ENCODE measurements at places on chromosomes 12 and 14. TPM values are rescaled to one million over a fixed set of nuclear protein-coding genes. Genes with fewer than 3 reads are reported as not detected.

GTF2H3 gene
- 27.0 TPM for total RNA-seq

TMEM119 gene
- total RNA-seq: 0.05 TPM

CMAS gene
- total RNA-seq: 47.3 TPM

FGFR1OP2 gene
- 26.4 TPM for total RNA-seq

CAPS2 gene
- 1.5 TPM for total RNA-seq

KSR2 gene
- 0.60 TPM for total RNA-seq

GLT1D1 gene
- total RNA-seq: not detected

ZNF26 gene
- total RNA-seq: 7.0 TPM

OASL gene
- 7.3 TPM for total RNA-seq

CSRP2 gene
- 20.9 TPM for total RNA-seq

LUM gene
- total RNA-seq: 0.21 TPM
